Common myeloid progenitor, CD34-positive (primary cell): ENCODE measurements at places on chromosomes 6 and 20.
A peak's percentile ranks its signal among the peaks of the same experiment; 100 is the strongest.

- DNase-seq = peak; percentile 76
Measured at GRCh38 chr6:34986845-34987246, 97.8 kb downstream of the ANKS1A start.

GRCh38 chr20:23823111-23823510, 3.4 kb downstream of the CST2 start:
- no peak for DNase-seq

DNA sequence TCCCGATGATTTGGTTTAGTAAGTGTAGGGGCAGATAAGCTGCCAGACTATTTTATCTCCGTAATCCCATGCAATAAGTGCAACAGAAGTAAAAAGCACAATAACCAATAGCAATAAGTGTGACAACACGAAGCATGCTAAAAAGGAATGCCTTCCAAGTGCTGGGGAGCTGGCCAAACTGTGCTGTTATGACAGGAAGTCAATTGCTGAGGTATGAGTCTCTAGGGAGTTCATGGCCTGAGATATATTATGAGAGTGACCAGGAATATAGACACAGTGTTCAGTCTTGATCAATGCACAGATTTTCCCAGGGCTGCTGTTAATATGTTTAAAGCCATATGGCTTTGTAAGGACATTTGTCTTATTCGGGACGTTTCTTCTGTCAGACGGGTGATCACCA, 10.5 kb upstream of the ANGPT4 start:
- DNase-seq = no peak

GRCh38 chr6:78611102-78611620, 256.2 kb upstream of the IRAK1BP1 start:
- DNase-seq = no peak

DNA sequence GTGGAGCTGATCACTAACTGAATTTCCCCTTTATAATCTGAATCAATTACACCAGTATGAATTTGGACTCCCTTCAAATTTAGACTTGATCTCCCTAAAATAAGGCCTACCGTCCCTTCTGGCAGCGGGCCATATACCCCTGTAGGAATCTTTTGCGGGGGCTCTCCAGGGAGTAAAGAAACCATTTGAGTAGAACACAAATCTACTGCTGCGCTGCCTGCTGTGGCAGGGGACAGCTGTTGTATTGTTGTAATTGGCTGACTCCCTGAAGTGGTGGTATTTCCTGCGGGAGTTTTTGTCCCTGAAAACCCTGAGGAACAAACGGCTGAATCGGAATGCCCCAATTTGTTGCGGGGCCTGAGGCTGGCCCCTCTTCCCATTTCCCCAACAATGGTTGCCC, 16.0 kb upstream of the PTCRA start:
- no peak for DNase-seq

- DNase-seq = no peak
Measured at GRCh38 chr6:154306696-154307095, 49.9 kb downstream of the IPCEF1 start.

DNA sequence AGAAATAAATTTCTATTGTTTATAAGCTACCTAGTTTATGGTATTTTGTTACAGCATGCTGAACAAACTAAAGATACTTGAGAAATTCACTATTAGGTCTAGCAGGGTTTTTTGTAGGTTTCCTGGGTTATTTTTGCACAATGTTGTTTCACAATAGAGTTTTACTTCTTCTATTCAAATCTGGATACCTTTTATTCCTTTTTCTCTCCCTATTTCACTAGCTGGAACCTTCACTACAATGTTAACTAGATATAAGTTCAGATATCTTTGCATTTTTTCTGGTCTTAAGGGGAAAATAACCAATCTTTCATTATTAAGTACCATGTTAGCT, 237.7 kb upstream of the CITED2 start:
- no peak for DNase-seq

GRCh38 chr6:34468378-34468892, 2.6 kb downstream of the PACSIN1 start:
- DNase-seq = no peak

- no peak for DNase-seq
Measured at GRCh38 chr6:40671694-40672050, 84.5 kb upstream of the LRFN2 start.

- DNase-seq = no peak
Measured at GRCh38 chr20:53220482-53221307, 248.5 kb downstream of the TSHZ2 start.

- DNase-seq = no peak
Measured at GRCh38 chr6:147930745-147931144, 411.9 kb upstream of the SASH1 start.

- no peak for DNase-seq
Measured at GRCh38 chr20:51093240-51093763, 70.4 kb upstream of the KCNG1 start.

- no peak for DNase-seq
Measured at GRCh38 chr20:90651-91050, 3.2 kb downstream of the DEFB125 start.

- DNase-seq = no peak
Measured at GRCh38 chr6:2229742-2230141, 15.7 kb downstream of the GMDS start.

DNA sequence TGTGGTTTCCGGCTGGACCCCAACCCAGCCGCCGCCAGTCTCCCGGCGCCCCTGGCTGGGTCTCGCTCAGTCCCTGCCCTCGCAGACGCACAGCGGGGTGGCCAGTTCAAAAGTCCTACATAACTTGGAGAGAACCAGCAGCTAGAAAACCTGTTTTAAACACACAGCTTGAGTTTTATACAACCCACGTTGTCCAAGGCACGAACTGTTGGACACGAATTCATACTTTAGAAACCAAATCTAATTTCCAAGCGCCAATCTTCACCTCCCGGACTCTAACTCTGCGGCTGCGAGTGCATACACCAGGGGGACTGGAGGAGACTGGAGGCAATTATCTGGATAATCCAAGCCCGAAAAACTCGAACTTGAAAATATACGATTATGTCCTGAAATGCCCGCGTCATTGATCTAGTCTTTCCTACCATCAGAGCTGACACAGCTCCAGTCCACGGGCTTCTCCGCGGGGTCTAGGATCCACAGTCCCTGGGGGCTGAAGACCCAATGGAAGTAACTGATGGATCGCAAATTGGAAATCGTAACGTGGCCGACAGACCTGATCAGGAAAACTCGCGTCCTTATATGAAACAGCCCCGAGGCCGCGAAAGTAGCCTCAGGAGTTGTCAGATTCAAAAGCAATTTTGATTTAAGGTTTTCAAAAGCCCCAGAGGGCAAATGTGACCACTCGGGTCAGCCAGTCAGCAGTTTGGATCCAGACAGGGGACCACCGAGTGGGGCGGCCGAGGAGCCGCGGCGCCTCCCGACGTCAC, 843 bp upstream of the HEY2 start:
- peak; percentile 39 for DNase-seq

DNA sequence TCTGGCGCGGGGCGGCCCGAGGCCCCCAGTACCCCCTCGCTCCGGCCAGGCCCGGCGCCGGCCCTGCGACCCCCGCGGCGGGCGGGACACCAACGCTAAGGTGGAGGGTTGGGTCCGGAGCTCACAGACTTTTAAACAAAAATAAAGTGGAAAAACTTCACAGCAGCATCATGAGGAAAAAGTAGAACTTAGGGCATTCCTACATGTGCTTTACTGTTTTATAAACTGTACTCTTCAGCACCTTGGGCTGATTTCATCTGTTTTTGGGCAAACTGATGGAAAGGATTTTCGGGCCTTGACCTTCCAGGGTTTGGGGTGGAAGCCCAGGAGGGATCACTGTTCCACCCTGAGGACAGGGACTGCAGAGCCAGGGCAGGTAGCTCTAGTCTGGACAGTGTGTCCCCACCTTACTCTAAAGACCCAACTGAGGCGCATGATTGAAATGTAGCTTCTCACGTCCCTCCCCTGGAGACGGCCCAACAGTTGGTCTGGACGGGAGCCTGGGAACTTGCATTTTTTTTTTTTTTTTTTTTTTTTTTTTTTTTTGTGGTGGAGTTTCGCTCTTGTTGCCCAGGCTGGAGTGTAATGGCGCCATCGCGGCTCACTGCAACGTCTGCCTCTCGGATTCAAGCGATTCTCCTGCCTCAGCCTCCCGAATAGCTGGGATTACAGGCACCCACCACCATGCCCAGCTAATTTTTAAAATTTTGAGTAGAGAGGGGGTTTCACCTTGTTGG, 740 bp downstream of the NELFCD start:
- DNase-seq = peak; percentile 20

- no peak for DNase-seq
Measured at GRCh38 chr6:111900735-111901134, 27.5 kb upstream of the FYN start.

GRCh38 chr6:165850434-165851019, 187.5 kb upstream of the PDE10A start:
- peak; percentile 70 for DNase-seq

GRCh38 chr20:19181552-19181951, 30.9 kb upstream of the SLC24A3 start:
- no peak for DNase-seq

DNA sequence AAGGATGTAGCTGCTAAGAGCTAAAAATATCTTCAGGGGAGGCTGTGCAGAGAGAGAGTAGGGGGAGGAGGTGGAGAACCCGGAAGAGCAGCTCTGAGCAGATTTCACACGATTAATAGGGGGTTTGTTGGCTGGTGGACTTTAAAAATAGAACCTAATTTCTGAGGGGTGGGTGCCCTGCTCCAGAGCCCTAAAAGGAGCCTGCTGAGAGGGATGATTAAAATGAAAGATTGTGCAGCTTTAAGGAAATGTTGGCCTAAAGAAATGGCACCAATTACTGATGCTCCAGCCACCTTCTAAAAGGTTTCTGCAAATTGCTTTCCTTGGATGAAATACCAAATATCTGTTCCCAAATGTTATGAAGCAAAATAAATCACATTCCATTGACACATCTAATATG, 202.8 kb upstream of the BTBD3 start:
- DNase-seq = no peak

DNA sequence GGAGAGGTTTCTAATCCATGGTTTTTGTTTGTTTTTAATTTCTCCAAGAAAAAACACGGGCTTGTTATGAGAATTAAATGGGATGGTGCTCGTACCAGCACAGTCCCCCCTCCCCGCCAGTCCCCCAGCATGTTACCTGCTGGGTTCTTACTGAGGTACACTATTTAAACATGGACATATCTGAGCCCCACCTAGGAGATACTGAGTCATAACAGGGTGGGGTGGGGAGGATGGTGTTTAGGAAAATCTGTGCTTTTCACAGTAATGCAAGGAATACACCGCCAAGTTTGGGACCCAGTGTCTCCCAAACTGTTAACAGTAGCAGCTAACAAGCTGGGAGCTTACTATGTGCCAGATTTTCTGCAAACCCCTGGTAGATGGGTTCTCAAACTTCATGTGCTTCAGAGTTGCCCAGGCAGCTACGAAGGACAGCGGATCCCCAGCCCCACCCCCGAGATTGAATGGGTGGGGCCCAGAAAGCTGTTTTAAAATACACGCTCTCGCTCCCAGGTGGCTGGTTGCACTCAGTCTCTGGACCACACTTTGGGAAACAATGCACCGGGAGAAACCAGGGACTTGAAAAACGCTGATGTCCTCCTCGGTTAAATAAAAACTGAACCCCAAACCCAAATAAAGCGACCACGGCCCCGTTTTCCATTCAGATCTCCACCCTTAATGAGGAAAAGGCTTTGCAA, 995 bp downstream of the ZFP64 start:
- peak; percentile 16 for DNase-seq

- no peak for DNase-seq
Measured at GRCh38 chr6:73612611-73613010, 41.2 kb downstream of the SLC17A5 start.
